CD8-positive, alpha-beta memory T cell (primary cell): ENCODE measurements at places on chromosomes 11 and 22.

DNA sequence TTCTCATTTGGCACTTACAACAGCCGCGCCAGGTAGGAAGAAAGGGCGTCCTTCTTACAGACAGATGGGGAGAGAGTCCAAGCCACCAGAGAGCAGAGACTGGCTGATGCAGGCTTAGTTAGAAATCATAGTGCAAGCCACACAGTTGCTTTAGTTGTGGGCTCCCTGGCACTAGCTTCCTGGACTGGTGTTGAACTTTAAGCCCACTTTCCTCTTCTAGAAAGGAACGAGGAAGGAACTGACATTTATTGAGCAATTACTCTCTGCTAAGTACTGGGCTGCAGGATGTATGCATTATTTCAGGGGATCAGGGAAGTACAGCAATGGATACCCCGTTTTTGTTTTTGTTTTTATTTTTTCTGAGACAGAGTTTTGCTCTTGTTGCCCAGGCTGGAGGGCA lies 3.0 kb downstream of the BACE1 start:
- DNase-seq, result no peak

GRCh38 chr11:5486421-5486820 lies 2.1 kb upstream of the OR52D1 start:
- DNase-seq, result no peak

DNA sequence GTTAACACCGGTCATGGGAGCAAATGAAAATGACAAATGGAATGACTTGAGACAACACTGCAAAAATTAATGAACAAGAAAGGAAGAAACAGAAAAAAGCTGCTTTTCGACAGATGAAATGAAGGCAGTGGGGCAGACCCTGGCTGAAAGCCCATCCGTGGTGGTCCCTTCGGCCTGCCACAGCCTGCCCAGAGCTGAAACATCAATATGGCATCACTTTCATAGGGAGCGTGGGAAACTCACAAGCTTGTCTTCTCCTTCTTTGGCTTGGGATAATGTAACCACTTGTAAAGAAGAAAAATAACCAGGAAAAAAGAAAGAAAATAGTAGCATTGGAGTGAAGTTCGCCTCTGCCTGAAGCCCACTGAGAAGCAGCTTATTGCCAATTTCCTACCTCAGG lies 78.8 kb downstream of the CTTN start:
- no peak for DNase-seq

GRCh38 chr11:111983187-111983986 lies 41.8 kb upstream of the DLAT start:
- DNase-seq, result no peak

- DNase-seq, result peak; percentile 90
Measured at GRCh38 chr11:128302425-128303186, 284.8 kb downstream of the ETS1 start.

GRCh38 chr11:113204280-113204679 lies 110.1 kb upstream of the TTC12 start:
- no peak for DNase-seq

GRCh38 chr11:94031625-94032024 lies 10.5 kb downstream of the HEPHL1 start:
- no peak for DNase-seq

DNA sequence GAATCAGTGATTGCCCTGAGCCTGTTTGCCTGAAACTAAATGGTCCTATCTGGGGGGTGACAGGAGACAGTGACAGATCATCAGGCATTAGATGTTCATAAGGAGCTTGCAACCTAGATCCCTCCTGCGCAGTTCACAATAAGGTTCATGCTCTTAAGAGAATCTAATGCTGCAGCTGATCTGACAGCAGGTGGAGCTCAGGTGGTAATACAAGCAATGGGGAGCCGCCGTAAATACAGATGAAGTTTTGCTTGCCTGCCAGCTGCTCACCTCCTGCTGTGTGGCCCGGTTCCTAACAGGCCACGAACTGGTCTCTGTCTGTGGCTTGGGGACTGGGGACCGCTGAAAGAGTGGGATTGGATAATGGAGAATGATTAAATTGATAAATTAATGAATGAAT lies 14.0 kb downstream of the NOX4 start:
- no peak for DNase-seq

DNA sequence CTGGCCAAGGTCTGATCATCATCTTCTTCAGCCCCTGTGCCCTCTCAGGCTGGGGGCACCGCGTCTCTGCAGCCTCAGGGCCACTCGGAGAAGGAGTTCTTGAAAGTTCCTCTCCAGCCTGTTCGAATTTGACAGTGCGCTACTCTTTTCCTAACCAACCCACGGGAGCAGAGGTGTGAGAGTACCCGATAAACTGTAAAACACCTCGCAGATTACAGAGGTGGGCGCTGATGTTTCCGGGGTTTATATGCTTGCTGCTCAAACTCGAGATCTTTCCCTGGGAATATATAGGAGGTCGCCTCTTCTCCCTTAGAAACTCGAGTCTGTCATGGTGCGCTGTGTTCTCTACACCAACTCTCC lies 515 bp downstream of the CTR9 start:
- DNase-seq, result no peak

DNA sequence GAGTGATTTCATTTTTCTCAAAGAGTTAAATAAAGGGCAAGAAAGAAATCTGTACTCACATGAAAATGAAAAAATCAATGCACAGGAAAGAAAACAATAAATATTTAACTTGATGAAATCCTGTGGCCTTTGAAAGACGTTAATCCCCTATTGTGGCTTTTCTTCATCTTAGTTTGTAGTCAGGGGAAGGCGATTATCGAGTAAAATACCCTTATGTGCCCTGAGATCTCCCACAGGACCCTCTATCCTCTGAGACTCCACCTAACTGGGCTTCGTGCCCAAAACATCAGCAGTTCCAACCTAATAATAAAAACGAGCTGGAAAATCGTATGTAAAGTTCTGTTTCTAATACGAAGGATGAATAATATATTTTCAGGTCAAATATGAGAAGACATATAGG lies 208.2 kb upstream of the ZC3H12C start:
- DNase-seq, result no peak

- DNase-seq, result no peak
Measured at GRCh38 chr11:132263241-132263640, 892.8 kb downstream of the NTM start.

GRCh38 chr11:12397931-12398334 lies 20.6 kb downstream of the PARVA start:
- no peak for DNase-seq

GRCh38 chr11:123062892-123063825 lies 1.2 kb upstream of the HSPA8 start:
- no peak for DNase-seq

- DNase-seq, result no peak
Measured at GRCh38 chr11:10308201-10308954, 3.5 kb downstream of the ADM start.

DNA sequence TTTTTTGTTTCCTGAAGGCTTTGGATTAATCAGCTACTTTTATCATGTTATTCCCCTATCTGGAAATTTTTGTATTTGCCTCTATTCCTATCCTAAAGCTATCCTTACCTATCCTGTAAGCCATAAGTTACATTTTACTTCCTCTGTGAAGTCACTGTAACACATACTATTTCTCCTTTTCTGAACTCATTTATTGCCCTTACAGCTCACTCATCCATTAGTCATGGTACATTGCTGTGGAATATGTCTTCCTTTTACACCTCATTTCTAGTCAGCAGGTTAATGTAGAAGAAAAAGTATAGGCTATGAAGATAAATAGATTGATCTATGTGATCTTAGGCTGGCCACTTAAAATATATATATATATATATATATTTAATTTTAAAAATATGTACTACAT lies 28.0 kb downstream of the SWAP70 start:
- DNase-seq, result no peak

DNA sequence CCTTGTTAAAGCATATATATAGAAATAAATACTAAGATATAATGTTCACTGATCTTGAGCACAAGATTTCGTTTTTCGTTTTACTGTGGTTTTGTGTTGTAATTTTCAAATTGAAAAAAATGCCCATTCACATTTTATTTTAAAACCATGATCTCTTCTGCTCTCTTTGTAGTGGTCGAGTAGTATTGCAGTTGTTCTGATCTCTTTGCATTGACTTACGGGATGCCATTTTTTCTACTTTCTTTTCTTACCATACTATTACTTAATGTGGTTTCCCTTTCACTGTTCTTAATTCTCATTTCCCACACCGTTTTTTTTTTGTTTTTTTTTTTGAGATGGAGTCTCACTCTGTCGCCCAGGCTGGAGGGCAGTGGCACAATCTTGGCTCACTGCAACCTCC lies 289.6 kb downstream of the DYNC2H1 start:
- DNase-seq, result no peak

DNA sequence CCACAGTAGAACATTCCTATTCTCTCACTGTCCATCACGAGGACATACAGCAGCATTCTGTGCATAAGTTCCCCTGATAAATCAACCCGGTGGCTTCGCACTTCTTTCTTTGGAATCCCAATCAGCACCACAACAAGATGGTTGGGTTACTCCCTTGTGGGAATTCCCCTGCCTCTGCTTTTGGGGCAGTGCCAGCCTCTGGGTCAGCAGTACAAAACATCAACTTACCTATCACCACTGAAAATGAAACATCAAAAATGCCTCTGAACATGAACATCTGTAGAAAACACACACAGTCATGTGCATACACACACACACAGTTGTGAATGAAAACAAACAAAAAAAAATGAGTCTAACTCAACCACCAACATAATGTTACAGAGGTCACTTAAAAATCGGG lies 79.3 kb downstream of the KCNA4 start:
- no peak for DNase-seq

DNA sequence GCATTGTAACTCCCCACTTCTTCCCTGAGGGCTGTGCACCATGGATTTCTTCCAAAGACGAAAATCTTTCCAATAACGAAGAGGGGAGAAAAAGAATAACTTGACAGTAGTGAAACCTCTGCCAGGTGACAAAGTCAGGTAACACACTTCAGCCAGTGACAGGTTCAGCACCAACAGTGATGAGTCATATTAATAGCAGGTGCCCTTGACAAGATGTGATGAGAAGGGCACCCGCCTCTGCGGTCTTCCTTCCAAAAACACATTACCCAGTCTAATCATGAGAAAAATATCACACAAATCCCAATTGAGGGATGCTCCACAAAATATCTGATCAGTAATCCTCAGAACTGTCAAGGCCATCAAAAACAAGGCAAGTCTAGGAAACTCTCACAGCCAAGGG lies 157.8 kb downstream of the EFCAB6 start:
- no peak for DNase-seq
